Epithelial cell of esophagus (primary cell): ENCODE measurements at places on chromosomes 2 and 18.

GRCh38 chr2:173151671-173152401 lies 76.2 kb downstream of the MAP3K20 start:
- DNase-seq, result peak; percentile 95

DNA sequence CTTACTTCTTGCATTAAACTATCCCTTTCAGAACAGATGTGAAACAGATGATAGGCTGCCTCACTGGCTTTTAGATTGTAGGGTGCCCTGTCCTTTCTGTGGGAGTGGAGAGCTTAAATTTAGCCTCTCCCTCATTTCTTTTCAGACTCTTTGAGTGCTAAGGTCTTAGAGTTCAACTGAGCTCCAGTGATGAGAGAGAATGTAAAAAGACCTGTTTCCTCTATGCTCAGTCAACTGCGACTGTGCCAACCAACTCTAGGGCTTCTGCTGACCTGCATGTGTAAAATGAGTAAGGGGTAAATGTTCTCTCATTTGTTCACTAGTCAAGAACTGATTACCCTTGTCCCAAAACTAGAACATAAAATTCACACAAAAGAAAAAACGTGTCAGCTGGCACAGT lies 104.8 kb upstream of the TGFA start:
- no peak for DNase-seq

GRCh38 chr2:231170055-231170454 lies 28.4 kb upstream of the ARMC9 start:
- DNase-seq, result no peak

GRCh38 chr2:21281791-21282514 lies 158.2 kb downstream of the TDRD15 start:
- no peak for DNase-seq

DNA sequence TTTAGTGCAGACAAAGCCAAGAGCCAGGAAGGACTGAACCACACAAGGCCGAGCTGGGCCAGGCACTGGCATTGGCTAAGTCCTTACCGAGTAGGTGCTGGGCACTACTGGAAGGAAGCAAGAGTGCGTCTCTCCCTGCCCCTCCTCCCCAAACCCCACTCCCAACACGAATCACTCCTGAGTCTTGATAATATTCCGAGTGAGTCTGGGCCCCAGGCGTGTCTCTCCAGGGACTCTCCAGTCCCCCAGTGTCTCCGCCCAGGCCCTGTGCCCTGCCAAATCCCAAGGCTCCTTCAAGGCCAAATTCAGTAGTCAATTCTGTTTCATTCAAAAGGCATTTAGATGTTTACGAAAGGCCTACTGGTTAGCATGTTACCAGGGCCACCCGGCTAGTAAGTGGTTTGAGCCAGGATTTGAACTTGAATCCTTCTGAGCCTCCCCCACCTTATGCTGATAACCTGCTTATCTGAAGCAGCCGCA lies 82.8 kb downstream of the GLI2 start:
- no peak for DNase-seq

DNA sequence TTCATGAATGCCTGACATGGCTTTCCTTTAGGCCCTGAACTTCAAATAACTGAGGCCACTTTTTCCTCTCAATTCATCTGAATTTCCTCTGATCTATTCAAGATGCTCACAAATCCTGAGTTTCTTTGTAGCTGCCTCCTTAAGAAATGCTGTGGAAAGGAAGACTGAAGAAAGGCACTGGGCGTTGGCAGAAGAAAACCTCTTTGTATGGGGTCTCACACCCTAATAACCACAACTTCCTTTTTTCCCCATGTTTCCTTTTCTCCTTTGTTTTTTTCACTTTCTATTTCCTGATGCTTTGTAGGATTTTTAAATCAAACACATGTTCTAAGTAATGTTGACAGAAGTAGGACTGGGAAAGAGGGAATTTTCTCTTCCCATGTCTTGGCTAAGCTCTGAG lies 447.4 kb downstream of the CMPK2 start:
- no peak for DNase-seq

GRCh38 chr18:74353169-74353775 lies 37.6 kb downstream of the C18orf63 start:
- peak; percentile 79 for DNase-seq

DNA sequence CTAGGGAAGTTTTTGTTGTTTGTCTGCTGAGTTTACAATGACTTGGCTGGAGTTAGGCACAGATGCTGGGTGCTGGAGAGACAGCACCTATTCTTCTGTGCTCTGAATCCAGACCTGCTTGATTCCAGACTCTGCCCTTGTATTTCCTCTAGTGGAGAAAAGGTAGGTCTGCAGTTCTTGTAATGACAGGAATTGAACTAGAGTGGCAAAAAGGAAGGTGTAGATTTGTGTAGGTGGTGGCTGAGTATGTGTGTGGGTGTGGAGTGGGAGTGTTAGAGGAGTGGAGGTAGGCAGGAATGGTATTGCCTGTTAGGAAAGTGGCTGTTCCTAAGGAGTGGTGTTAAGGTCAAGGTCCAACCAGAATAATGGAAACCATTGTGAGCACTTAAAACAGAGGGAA lies 71.9 kb upstream of the LYPD6 start:
- peak; percentile 27 for DNase-seq

GRCh38 chr2:241461693-241462677 lies 46.4 kb downstream of the STK25 start:
- DNase-seq, result no peak

GRCh38 chr18:62606106-62606505 lies 83.3 kb downstream of the ZCCHC2 start:
- peak; percentile 7 for DNase-seq

DNA sequence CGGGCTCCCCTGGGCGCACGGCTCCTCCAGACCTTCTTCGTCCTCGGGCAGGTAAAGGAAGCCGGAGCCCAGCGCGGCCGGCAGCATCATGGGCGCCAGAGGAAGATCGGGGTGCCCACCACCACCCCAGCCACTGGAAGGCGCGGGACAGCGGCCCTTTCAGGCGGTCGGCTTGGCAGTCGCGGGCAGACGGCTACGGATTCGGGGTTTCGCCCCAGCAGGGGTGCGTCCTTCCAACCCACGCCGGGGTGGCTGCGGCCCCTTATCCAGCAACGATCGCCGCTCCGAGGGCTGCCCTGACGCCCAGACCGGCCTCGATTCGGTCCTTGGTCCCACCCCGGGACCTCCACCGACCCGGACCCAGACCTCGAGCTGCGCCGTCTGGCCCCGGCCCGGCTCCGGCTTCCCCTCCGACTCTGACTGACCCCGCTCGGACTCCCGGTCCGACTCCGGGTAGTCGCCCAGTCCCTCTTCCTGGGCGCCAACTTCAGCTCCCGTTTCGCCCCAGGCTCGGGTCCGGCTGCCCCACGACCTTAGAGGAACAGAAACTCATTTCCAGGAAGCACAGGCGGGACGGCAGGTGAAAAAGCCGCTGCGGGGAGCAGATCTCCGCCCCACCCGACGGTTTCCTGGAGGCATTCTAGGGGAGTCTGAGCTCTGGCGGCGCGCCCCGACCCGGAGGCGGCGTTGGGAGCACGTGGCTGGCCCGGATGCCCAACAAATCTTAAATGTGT lies 30.2 kb upstream of the SSB start:
- peak; percentile 19 for DNase-seq

DNA sequence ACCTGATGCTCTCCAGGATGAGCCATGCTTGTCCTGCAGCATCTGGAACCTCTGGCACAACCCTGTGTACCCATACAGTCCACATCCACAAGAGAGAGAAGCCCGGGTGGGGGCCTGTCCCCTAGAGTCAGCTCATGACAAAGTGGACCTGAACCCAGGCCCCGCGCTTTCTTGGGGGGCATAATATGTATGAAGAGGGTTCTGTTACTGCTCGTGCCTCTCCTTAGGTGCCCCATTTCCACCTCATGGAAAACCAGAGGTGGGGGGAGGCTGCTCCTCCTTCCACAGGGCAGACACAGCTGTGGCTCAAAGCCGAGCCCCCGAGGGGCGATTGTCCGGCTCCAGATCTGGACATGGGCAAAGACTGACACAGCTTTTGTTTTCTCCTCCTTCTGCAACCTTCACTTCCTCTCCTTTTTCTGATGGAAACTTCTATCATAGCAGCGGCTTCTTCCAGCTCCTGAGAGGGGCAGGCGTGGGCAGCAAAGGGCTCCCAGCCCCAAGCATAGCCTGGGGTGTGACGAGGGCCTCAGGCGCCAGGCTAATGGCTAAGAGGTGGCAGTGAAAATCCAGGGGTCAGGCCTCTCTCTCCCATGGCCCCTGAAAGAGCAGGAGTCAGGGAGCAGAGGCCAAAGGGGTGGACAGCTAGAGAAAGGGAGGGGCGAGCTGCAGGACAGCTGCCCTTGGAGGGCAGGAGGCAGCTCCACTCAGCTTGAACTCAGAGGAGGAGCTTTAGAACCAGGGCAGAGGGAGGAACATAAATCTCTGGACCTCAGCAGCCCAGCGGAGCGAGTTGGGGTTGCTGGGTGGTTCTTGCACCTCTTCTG lies 155.5 kb downstream of the ZFP36L2 start:
- DNase-seq, result no peak

GRCh38 chr2:106117882-106118684 lies 76.0 kb downstream of the UXS1 start:
- DNase-seq, result peak; percentile 17
